ENCODE measurements at places on chromosomes 5 and 9.

DNA sequence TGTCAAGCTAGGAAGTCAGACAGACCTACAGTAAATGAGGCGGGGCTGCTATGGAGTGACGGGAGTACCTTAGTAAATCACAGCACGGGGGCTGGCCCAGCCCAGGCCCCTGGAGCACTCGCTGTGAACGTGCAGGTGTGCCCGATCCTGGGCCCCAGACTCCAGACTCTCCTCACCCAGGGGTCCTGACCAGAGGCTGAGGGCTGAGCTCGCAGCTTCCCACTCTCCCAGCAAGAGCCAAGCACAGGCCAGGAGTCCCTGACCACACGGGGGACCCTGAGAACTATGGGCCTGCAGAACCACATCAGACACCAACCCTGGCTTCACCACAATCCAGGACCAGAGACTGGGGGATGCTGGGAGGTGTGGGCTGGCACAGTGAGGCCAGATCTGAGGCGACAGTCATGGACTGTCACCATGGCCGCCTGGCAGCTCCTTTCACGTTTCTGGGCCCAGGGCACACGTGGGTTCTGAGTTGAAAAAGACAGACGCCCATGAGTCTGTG, 73.4 kb downstream of the ADAMTS2 start:
- no peak for DNase-seq

- DNase-seq = peak; percentile 48
These were observed 1.3 kb upstream of the NIPBL start for GRCh38 chr5:36875051-36875789.

- DNase-seq = peak; percentile 10
These were observed 68.4 kb downstream of the STK32A start for GRCh38 chr5:147303251-147303650.

- DNase-seq = no peak
These were observed 34.1 kb downstream of the SIL1 start for GRCh38 chr5:139164020-139164419.

- DNase-seq = no peak
These were observed 264.8 kb downstream of the ARRDC3 start for GRCh38 chr5:91118354-91118753.

DNA sequence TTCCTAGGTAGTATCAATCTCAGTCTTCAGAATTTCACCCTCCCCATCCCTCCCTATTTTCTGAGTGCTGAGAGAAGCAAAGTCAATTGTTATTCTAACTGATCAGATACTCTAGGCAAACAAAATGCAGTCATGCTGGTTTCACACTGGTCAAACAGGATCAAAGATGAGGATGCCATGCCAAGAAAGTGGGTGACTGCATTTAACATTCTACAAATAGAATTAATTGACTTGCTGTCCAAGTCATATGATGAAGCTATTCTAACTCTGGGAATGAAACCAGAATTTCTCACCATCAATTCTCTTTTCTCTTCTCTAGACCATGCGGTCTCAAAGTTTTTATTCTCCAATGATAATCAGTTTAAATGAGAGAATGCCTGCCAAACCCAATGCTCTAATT, 112.5 kb downstream of the CTNND2 start:
- no peak for DNase-seq

All from AG08396 (cell line).